Fibroblast of upper back skin (primary cell): ENCODE measurements at places on chromosomes 3 and 15.

DNA sequence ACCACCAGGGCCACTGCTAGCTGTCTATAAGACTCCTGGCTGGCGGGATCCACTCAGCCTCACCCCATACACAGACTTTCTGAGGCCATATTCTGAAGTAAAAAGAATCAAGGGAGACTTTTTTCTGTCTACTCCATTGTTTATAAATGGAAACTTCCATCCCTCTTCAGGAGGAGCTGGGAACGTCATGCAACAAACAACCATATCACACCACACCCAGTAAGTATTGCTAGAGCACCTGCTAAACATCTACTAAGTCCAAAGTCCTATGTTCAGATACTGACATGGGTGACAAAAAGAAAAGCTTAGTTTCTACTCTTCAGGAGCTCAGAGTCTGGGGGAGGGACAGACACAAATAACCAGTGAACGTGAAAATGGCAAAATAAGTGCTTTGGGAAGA is 324.8 kb upstream of the ONECUT1 start:
- DNase-seq, result no peak

DNA sequence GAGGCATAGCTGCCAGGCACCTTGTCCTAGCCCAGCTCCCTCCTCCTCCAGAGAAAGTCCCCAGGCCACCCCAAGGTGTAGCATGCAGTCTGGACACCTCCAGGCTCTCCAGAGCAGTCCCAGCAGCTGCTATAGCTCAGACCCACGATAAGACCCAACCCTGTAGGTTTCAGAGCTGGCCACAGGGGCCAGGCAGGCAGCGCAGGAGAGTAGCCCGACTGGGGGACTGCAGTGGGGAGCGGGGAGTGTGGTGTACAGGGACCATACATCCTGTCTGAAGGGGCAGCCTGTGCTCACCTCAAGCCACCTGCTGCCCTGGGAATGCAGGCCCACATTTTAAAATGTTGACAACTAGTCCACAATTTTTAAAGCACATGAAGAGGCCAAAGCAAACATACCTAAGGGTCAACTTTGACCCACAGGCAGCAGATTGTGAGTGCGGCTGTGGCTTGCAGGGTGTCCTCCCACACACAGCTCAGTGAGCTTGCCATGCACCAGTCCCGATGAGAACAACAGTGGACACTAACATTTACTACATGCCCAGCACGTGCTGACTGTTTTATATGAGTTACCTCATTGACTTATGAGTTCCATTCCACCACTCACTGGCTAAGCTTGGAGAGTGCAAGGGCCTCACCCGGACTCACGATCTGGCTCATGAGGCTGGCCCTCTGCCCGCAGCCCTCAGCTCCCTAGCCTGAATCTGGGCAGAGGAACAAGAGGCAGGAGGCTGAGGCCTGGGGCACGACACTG is 81.4 kb downstream of the DNAJB8 start:
- DNase-seq, result no peak

GRCh38 chr3:129182390-129183185 is 1.1 kb downstream of the CNBP start:
- peak; percentile 47 for DNase-seq

GRCh38 chr3:71684757-71685386 is 40.3 kb downstream of the EIF4E3 start:
- DNase-seq, result peak; percentile 80

DNA sequence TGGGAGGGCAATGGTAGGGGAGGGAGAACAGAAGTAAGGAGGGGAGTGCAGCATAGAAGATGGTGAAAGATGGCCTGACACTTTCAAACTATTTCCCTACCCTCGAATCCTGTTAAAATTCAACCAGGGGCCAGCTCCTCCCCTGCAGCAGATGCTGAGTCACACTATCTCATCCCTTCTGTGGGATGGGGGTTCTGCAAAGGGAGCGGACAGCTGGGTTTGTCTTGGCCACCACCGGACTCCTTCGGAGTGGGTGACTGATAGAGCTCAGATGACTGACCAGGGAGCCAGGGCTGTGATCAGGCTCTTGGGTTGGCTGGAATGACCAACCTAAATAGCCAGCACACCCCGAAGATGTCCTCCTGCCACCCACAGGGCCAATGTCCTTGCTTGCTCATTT is 33.6 kb upstream of the TMCC1 start:
- no peak for DNase-seq
